SJSA1 (cell line): ENCODE measurements at places on chromosomes 1 and 21.

DNA sequence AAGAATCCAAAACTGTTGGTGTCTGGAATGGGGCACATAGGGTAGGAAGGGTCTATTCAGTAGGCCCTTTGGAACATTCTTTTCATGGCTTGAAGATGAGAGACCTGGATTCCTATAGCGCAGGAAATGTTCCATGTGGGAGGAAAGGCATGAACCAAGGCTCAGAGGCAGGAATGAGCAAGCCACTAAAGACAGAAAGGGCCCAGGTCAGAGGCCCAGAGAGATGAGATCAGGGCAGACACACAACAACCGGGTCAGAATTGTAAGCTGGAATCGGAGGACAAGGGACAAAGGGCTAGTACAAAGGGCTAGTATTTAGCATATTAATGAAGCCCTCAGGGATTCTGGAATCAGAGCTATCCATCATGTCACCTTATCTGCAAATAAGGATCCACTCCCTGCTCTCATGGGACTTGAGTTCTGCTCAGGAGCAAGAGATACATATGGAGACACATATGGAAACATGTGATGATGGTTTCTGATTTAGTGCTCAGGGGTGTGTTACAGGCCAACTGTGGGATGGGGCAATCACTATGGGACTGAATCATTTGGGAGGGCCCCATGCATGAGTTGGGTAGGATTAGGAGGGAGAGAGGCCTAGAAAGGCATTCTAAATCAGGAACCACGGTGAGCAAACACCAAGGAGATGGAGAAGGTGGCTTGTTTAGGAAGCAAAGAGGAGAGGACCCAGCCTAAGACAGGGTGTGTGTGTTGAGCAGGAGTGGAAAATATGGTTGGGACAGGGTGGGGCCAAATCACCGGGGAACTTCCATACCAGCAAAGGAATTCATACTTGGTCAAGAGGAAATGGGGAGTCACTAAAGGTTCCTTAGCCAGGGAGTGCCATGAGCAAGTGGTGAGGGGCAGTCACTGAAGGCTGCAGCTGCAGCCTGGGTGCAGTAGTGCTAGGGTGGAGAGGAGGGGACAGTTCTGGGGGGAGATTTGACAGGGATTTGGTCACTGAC is 8.6 kb downstream of the NECTIN4 start:
- no peak for DNase-seq

- no peak for DNase-seq
These were observed 35.3 kb upstream of the RIPK4 start for GRCh38 chr21:41802198-41802584.

DNA sequence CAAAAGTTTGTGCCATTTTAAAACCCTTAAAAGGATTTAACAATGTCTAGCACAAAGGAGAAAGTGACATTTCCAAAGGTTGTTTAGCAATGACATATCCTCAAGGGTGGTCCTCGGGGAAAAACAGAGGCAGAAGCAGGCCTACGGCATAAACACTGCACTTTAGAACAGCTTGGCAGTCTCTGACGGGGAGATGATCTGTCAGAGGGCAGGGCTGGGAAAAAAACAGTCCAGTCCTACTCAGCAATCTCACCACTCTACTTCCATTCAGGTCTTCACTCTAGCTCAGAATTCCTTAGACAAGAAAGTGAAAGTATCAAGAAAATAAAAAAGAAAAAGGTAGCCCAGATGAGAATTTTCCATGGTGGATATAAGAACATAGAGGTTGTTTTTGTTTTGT is 4.1 kb downstream of the CRYZ start:
- no peak for DNase-seq

DNA sequence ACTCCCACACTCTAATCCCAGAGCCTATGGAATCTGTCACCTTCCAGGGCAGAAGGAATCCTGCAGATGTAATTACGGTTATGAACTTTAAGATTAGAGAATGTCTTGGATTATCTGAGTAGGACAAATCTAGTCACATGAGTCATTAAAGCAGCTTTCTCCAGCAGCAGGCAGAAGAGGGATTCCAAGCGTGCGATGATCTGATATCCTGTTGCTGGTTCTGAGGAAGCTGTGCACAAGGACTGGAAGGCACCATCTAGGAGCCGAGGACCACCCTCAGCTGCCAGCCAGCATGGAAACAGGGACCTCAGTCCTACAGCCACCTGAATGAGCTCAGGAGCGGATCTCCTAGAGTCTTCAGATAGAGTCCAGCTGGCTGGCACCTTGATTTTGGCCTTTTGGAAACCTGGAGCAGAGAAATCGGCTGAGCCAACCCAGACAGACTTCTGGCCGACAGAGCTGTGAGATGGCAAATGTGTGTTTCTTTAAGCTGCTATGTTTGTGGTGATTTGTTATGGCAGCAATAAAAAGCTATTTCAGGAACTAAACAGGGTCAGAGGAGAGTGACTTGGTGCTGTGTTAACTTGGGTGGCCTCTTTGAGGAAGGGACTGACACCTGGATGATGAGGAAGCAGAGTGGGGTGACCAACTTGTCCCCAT is 34.5 kb downstream of the LRRN2 start:
- DNase-seq, result no peak

GRCh38 chr1:109634292-109634691 is 14.7 kb downstream of the AMPD2 start:
- DNase-seq, result no peak

- no peak for DNase-seq
These were observed 582 bp downstream of the ORC1 start for GRCh38 chr1:52403566-52404115.

GRCh38 chr1:174892016-174892415 is 107.7 kb upstream of the CACYBP start:
- DNase-seq, result no peak

- DNase-seq, result no peak
These were observed 199.9 kb upstream of the CHRM3 start for GRCh38 chr1:239186487-239186886.
